ENCODE measurements at places on chromosomes 12 and 14.

DNA sequence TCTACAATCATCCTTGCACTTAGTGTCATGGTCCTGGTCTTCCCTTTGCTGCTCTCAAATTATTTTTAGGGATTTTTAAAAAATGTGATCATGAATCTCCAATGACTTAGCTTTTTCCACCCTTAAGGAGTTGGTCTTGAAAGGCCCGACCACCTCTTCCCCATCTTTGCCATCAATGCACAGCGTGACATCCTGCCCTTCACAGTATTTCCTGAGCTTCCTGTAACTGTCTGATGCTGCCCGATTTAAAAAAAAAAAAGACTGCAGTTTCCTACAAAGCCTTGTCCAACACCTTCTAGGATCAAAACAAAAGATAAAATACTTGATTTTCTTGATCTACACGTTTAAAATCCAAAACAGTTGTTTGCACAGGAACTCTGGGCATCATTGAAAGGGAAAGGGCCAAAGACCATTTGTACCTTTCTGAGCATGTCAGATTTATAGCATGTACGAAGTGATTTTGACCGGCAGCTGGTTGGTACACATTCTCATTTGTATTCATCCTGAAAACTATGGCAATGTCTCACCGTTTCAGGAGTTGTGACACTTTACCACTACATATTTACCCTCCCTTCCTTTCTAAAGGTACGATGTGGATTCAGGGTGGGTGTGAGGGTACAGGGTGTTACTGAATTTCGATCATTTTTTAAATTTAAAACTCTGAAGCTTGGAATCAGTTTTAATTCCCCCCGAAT, 7.4 kb upstream of the ELK3 start:
- no peak for DNase-seq

- no peak for DNase-seq
Measured at GRCh38 chr14:86521031-86521730, 991.2 kb downstream of the FLRT2 start.

GRCh38 chr14:104977008-104977680, 1.0 kb downstream of the AHNAK2 start:
- peak; percentile 93 for DNase-seq

GRCh38 chr14:103908580-103908979, 19.7 kb upstream of the TDRD9 start:
- DNase-seq = no peak

Measured in chondrocyte (in vitro differentiated cells).